Glutamatergic neuron (in vitro differentiated cells): ENCODE measurements at places on chromosomes 5 and 9.
A peak's percentile ranks its signal among the peaks of the same experiment; 100 is the strongest.

GRCh38 chr9:34123682-34124081 lies 2.8 kb downstream of the DCAF12 start:
- DNase-seq, result no peak

- DNase-seq, result peak; percentile 35
Observed at GRCh38 chr5:134289509-134290113, 63.7 kb upstream of the PPP2CA start.

DNA sequence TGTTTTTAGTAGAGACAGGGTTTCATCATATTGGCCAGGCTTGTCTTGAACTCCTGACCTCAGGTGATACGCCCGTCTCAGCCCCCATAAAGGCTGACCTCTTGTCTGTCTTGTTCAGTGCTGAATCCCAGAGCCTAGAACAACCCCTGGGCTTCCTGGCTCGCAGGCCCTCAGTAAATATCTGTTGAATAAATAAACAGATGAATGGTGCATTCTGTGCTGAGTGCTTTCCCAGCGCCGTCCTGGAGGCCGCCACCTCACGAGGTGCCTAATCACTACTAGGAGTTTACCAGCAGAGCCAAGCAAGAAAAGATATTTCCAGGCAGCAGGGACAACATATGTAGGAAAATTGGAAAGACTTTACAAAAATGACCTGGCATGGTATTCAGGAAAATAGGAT lies 88.5 kb downstream of the SNX24 start:
- no peak for DNase-seq

DNA sequence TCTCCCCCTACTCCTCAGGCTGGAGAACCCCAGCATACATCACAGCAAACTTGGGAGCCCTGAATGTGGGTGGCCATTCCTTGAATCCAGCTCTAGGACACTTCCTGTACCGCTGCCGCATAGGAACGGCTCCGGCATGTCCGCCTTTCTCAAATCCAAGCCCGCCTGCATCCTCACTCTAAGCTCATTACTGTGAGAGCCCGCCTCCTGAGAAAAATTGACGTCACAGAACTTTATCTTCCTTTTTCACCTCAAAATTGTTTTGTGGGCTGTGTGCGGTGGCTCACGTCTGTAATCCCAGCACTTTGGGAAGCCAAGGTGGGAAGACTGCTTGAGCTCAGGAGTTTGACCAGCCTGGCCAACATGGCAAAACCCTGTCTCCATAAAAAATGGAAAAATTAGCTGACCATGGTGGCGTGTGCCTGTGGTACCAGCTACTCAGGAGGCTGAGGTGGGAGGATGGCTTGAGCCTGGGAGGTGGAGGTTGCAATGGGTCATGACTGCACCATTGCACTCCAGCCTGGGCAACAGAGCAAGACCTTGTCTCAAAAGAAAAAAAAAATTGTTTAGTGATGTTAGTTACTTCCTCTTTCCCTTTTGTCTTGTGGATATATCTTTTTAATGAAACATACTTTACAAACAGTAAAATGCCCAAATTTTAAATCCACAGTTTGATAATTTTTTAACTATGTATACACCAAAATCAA lies 22.8 kb downstream of the RNF44 start:
- no peak for DNase-seq

DNA sequence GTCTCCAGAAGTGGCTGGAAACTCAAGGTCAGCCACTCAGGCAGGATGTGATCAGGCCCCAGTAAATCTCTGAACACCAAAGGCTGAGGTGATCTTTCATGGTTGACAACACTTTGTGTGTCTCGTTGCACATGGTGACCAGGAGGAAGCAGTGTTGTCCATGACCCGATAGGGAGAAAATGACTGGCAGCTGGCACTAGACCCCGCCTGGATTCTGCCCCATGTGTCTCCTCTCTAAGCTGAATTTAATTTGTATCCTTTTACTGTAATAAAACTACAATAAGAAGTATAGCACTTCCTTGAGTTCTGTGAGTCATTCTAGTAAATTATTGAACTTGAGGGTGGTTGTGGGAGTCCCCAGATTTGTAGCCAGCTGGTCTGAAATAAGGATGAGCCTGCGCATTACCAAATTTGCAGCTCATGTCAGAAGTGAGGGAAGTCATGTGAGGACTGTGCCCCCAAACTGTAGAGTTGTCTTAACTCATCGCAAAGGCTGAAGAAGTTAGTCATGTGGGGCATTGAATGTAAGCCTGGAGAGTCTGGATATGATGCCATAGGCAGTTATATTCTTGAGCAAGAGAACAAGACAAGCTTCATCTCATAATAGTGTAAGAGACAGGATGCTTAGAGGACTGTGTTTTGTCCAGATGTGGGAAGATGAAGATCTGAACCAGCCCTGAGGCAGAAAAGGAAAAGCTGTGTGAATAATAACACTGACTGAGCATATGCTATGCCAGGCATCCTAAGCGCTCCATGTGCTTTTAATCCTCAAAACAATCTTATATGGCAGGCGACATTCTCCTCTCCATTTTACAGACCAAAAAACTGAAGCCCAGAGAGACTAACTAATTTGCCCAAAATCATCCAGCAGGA lies 55.9 kb downstream of the TMEM215 start:
- DNase-seq, result no peak

GRCh38 chr5:79020861-79021561 lies 35.9 kb upstream of the ARSB start:
- peak; percentile 80 for DNase-seq

GRCh38 chr9:127424676-127424999 lies 456 bp downstream of the ZNF79 start:
- no peak for DNase-seq

DNA sequence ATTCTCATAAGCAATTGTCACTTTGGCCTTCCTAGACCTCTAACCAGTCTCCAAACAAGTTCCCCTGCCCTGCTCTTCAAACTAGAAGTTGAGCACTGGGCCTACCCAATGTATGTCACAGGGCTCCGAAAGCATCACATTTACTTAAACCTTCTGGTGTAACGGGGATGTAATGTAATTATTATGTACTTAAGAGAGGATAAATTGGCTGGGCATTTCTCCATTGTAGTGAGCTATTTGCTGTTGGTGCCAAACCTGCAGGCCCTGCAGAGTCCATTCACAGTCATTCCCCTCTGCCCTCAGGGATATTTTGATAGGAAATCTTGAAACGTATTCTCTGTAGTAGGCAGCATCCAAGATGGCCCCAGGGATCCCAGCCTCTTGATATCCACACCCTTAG lies 64.2 kb upstream of the GNE start:
- DNase-seq, result no peak
